ENCODE measurements at places on chromosomes 6 and 20. TPM values are rescaled to one million over a fixed set of nuclear protein-coding genes. Genes with fewer than 3 reads are reported as not detected.

- no peak for DNase-seq
Measured at GRCh38 chr6:53103993-53104675, 38.9 kb downstream of the FBXO9 start.

GRCh38 chr20:60986506-60987156, 265.4 kb upstream of the CDH4 start:
- DNase-seq = no peak

GRCh38 chr6:169141671-169142537, 111.7 kb downstream of the THBS2 start:
- DNase-seq = no peak

GRCh38 chr6:138787138-138787537, 8.7 kb upstream of the ECT2L start:
- no peak for DNase-seq

DNA sequence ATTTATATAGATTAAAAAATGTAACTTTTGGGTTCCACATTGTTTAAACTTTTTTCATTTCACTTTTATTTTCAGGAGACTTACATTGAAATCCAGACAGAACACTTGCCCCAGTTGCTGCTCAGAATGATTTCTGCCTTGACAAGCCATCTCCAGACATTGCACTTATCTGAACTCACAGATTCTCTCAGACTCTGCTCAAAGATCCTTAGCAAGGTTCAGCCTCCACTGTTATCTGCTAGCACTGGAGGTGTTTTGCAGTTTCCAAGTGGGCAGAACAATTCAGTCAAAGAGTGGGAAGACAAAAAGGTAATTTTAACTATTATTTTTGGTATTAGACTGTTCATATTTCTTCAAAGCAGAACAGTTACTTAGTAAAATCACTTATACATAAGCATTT, 58.0 kb downstream of the DOP1A start:
- DNase-seq = no peak

DNA sequence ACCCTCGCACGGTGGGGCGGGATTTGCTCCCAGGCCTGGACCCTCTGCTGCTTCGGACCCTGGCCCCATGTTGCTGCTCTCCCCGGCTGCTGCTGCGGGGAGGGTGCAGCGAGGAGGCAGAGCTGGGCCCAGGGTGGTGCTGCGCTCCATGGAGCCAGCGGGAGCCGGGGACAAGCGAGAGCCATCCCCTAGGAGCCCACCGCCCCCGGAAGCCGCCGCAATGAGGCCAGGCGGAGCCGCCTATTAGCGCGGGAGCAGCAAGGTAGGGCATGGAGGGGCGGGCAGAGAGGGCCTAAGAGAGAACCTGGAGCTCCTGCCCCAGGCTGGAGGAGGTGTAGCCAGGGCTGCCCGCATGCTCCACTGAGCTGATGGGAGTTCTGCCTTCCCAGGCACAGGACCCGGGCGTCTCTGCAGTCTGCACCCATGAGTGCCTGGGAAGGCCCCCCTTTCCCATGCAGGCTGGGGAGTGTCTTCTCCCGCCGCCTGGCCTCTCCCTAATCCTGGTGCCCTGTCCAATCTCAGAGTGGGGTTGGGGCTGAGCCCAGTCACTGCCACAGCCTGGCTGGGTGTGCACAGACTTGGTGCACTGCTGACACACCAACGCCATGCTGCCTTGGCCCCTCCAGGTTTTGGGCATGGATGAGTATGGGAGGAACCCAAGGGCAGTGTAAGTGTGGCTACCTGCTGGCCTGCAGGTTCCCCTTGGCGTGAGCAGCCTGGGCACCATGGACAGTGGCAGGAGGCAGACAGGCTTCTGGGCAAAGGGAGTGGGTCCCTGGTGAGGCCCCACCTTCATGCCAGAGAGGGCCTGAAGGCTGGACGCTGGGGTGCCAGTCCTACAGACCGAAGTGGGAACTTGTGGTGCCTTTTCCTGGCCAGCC, 360.6 kb upstream of the MAP3K7 start:
- no peak for DNase-seq

- DNase-seq = no peak
Measured at GRCh38 chr20:51104960-51105920, 82.3 kb upstream of the KCNG1 start.

GRCh38 chr20:62026564-62026856, 39.2 kb downstream of the TAF4 start:
- DNase-seq = no peak

GRCh38 chr6:157070403-157071107, 252.8 kb downstream of the TMEM242 start:
- no peak for DNase-seq

DNA sequence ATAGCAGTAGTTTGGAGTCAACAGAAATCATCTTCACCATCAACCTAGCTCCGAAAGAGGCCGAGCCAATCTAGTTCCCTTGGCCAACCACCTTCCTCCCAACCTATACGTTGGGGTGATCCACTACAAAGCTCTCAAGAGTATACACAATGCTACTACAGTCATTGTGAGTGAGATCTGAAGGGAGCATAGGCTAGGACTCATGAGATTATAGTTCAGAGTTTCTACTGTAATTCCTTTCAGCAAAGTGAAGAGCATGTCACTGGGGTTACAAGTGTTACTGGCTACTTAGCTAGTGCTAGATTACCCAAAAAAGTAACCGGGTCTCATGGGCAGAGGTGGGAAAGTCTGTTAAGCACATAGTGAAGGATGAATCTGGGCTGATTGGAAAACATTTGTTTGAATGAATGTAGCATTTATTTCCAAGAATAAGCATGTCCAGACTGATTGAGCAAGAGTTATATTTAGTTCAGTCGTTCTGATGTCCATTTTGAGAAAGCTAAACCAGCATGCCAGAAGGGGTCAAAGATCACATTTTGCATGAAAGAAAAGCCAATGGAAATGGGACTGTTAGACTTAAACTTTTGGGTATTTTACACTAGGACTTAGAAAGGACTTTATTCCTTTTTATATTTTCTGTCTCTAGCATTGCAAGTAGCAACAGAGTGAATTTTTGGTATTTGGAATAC, 10.5 kb upstream of the ESR1 start:
- DNase-seq = no peak

- peak; percentile 84 for DNase-seq
Measured at GRCh38 chr6:41733707-41734665, 1.4 kb downstream of the TFEB start.

GRCh38 chr20:58956078-58956477, 25.0 kb upstream of the NELFCD start:
- DNase-seq = no peak

DNA sequence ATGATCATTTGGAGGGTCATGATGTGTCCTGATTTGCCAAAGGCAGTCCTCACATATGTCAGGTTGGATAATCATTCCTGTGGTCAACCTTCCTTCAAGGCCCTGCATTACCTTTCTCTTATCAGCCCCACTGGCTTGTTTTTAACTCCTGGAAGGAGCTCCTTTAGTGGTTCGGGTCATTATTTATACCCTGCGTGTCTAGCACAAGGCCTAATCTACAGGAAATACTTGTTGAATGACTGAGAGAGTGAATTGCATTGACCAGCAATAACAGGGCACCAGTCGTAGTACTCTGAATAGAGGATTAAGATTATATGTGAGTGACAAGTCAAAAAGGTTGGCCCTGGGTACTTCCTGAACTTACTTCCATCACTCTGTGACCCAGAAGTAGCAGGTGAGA, 4.5 kb downstream of the HIVEP2 start:
- DNase-seq = no peak

- DNase-seq = no peak
Measured at GRCh38 chr20:39605908-39606307, 643.8 kb downstream of the DHX35 start.

GRCh38 chr20:63492518-63492917, 6.4 kb downstream of the EEF1A2 start:
- DNase-seq = no peak

- no peak for DNase-seq
Measured at GRCh38 chr6:161547617-161548016, 273.8 kb upstream of the AGPAT4 start.

- DNase-seq = no peak
Measured at GRCh38 chr20:16267526-16267925, 305.7 kb downstream of the KIF16B start.

DNA sequence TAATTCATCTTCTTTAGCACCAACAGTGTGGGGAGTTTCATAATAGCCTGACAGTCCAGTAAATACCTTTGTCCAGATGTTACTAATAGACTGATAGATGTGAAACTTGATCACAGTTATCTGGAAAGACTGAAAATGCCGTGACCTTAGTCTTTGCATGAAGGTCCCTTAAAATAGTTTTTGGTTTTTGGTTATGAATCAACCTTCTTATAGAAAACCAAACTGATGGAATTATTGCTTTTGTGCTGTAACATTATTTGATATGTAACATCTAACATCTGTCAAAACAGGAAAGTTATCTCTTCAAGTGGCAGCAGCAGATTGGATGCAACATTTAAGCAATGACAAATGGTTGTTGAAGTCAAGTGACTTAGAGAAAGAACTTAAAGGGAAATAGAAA, 190.4 kb downstream of the DOK5 start:
- DNase-seq = no peak

DNA sequence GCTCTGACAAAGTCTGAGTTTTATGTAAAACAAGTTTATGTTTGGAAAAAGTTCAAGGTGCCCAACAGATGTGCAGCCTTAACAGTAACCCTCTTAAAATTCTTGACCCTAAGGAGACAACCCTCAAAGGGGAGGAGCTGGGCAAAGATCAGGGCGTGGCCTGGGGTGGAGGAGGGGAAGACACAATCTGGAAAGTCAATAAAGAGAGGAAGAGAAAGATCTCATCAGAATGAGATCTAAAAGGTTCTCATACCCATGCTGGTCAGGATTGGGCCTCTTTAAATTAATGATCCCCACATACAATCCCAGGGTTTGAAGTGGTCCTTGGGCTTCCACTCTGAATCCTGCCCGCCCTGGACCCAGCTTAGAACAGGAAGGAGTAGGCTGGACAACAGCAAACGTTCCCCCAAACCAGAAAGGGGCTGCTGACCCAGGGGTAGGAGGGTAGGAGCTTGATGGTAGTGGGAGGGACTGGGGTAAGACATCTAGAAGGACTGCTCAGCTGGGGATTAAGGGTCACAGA, 33.0 kb downstream of the FOXP4 start:
- no peak for DNase-seq

DNA sequence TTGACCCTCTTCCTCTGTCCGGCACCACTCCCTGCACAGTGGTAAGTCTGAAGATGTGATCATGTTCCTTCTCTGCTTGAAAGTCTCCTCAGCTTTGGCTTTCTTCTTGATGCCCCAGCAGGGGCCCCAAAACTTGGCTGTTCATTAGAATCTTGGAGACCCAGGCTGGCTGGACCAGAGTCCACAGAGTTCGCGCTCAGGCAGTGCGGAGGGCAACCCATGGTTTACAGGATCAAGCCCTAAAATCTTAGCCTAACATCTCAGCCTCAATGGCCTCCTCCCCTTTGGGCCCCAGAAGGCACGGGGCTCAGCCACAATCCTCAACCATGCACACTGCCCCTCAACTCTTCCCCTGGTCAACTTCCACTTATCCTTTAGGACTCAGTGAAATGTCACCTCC, 72.9 kb upstream of the GTSF1L start:
- DNase-seq = no peak

DNA sequence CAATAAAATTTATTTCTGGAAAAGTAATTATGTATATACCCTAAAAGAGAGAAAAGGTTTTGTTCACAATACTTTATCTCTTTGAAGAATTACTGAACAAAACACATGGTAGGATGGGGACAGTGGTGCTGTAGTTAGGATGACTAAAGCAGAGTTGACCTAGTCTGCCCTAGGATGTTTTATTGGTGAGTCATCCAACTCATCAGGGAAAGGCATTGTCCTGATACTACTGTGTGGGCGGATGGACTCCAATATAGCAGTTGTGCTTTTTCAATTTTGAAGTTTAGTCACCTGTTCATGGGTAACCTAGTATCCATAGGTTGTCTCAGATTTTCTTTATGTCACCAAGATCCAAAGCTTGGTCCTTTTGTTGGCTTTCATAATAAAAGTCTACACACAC, 53.3 kb upstream of the EYS start:
- DNase-seq = no peak

GRCh38 chr6:41649596-41649995, 11.3 kb downstream of the MDFI start:
- no peak for DNase-seq

DNA sequence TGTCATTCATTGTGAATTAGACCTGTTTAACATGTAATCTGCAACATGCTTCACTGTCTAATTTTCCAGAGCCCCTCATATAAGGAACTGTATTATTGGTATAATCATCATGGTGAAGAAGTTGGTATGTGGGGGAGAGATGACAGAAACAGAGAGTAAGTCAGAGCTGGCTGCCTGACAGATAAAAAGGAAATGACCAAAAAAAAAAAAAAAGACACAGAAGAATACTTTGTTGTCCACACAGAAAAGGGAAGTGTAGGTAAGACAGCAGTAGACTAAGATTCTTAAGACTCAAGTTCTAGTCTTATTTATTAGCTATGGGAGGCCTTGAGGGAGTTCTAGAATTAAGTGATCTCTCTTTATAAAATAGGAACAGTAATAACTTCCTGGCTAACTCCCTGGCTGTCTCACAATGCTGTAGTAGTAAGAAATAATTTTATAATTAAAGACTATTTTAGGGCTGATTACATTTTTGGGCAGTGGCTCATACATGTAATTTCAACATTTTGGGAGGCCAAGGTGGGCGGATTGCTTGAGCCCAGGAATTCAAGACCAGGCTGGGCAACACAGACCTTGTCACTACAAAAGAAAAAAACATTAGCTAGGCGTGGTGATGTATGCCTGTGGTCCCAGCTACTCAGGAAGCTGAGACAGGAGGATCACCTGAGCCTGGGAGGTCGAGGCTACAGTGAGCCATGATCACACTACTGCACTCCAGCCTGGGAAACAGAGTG, 102.5 kb downstream of the PRL start:
- no peak for DNase-seq

DNA sequence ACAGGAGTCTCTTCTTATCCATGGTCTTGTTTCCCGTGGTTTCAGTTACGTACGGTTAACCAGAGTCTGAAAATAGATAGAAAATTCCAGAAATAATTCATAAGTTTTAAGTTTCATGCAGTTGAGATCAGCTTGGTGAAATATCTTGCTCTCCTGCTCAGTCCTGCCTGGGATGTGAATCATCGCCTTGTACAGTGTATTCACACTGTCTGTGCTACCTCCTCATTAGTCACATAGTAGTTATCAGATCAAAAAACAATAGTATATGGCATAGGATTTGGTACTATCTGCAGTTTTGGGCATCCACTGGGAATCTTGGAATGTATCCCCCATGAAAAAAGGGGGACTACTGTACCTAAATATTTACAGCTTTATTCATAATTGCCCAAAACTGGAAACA, 22.7 kb upstream of the MOCS1 start:
- no peak for DNase-seq

Gene POPDC3
- not detected for total RNA-seq

Gene EPPIN
- not detected for total RNA-seq

Gene RPS10
- 565 TPM for total RNA-seq

Gene DEFB125
- not detected for total RNA-seq

Gene SNX3
- total RNA-seq = 75.8 TPM

Gene TMEM244
- total RNA-seq = not detected

Gene SEL1L2
- total RNA-seq = not detected

Gene TIAM2
- total RNA-seq = 3.3 TPM
